ENCODE measurements at places on chromosomes 6 and 20. TPM values are rescaled to one million over a fixed set of nuclear protein-coding genes. Genes with fewer than 3 reads are reported as not detected.

Gene SPAG4
- 1.2 TPM for total RNA-seq

Gene SRSF6
- total RNA-seq, result 72.5 TPM

Gene WASF1
- 3.6 TPM for total RNA-seq

Gene DNAH8
- total RNA-seq, result 2.2 TPM

Gene TRIM10
- 0.18 TPM for total RNA-seq

Gene PTCRA
- total RNA-seq, result not detected

Gene DAAM2
- total RNA-seq, result 25.8 TPM

Gene GNAS-AS1
- total RNA-seq, result 2.4 TPM

Gene SLC2A10
- 18.9 TPM for total RNA-seq

Gene KCNK17
- total RNA-seq, result 0.44 TPM

Gene TUBB1
- total RNA-seq, result 0.35 TPM

Gene TCF21
- under 0.01 TPM for total RNA-seq

Gene UBD
- total RNA-seq, result 0.31 TPM

Gene TSPO2
- total RNA-seq, result 0.22 TPM

Gene IPCEF1
- total RNA-seq, result 1.4 TPM

Gene STMND1
- not detected for total RNA-seq

Gene CLPSL2
- not detected for total RNA-seq

Gene NFKBIE
- total RNA-seq, result 4.5 TPM

Gene NKX2-2
- total RNA-seq, result 0.04 TPM

Gene FAM209A
- 0.22 TPM for total RNA-seq

Gene LY6G6C
- total RNA-seq, result 0.09 TPM

Gene UNC93A
- total RNA-seq, result not detected

Gene TMC2
- not detected for total RNA-seq

Gene PCMTD2
- 41.4 TPM for total RNA-seq

Data from muscle of leg (tissue), 16 donors.